Femur (tissue), 1 donor: ENCODE measurements at places on chromosomes 2 and 18.

- DNase-seq: no peak
Observed at GRCh38 chr2:224252631-224253030, 149.3 kb downstream of the FAM124B start.

DNA sequence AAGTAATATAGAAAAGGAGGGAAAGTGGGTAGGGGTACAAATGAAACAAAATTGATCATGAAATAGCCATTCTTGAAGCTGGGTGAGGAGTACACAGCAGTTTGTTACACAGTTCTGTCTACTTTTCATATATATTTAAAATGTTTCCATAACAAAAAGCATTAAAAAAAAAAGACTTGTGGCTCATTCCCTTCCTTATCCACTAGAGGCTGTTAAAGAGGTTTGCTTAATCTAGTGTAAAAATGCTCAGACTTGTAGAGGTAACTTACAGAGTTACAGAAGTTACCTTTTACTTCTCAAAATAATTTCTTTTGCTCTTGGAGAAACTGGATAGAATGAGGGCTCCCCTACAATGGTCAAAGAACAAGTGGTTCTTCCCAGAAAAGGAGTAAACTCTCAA lies 8.1 kb upstream of the WIPF1 start:
- DNase-seq: no peak

- DNase-seq: peak; percentile 81
Observed at GRCh38 chr18:36187193-36187825, at the start of gene MOCOS. Gene MOCOS, plus strand, starts transcription at chr18:36187497. Its CDS starts 43 bp downstream, at chr18:36187540.

DNA sequence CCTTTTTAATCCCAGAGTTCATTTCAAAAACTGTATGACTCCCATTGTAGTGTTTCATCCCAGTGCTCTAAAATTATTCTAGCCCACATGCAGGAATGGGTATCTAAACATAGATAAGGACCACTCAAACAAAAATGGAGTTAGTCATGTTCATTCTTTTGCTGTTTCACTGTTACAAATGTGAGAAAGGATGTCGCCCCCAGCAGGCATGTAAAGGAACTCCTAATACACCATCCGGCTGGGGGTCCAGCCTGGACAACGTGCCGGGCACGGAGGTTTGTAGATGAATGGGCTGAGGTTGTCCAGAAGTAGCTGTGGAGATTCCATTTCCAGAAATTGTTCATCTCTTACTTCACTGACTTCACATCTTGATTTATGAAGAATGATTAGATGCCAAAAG lies 101.9 kb upstream of the RAB12 start:
- DNase-seq: no peak

DNA sequence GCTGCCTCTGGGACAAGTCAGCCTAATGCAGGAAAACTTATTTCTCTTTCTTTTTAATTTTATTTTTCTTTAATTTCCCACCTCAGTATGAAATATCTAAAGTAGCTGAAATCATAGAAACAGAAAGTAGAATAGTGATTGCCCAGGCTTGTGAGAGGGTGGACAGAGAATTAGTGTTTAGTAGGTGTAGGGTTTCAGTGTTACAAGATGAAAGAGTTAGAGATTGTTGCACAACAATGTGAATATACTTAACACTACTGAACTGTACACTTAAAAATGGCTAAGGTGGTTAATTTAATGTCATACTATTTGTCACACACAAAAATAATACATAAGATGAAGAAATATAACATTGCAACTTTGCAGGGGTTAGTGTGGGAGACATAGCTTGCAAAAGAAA lies 80.8 kb downstream of the NAT8 start:
- DNase-seq: no peak

GRCh38 chr18:24831081-24831480 lies 370.6 kb downstream of the HRH4 start:
- no peak for DNase-seq

GRCh38 chr18:76356666-76357065 lies 138.4 kb downstream of the ZNF516 start:
- no peak for DNase-seq

DNA sequence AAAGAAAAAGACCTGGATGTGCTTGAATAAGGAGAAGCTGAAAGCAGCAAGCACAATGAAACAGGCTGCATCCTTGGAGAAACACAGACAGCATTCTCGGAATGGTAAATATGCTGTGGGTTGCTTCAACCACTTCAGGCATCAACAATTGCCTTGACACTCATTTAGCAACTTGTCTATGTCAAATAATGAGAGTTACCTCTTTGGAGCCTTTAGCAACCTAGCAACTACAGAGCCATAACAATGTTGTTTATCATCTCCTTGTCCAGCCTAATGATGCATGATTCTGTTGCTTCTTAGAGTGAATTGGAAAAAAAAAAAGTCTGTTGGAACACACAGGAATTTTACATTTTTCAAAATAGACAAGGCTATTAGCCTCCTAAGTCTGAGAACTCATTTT lies 410.6 kb downstream of the PIK3C3 start:
- no peak for DNase-seq

- DNase-seq: no peak
Observed at GRCh38 chr2:38708900-38709566, 42.1 kb downstream of the SRSF7 start.

DNA sequence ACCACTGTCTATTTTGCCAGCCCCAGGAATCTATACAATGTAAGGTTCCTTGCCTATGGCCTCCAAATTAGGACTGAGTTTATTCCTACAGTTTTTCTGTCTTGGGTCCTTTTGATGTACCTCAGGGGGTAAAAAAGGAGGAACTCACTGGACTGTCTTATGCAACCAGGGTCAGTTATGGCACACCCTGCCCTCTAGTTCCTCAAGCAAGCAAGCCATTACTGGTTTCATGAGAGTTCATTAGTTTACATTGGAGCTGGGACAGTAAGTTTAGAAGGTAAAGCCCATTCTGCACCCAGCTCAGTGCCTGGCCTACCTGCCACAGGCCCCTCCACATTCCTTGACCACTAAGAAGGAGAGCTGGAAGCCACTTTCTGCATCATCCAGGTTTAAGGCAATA lies 68.7 kb upstream of the WIPF1 start:
- no peak for DNase-seq

DNA sequence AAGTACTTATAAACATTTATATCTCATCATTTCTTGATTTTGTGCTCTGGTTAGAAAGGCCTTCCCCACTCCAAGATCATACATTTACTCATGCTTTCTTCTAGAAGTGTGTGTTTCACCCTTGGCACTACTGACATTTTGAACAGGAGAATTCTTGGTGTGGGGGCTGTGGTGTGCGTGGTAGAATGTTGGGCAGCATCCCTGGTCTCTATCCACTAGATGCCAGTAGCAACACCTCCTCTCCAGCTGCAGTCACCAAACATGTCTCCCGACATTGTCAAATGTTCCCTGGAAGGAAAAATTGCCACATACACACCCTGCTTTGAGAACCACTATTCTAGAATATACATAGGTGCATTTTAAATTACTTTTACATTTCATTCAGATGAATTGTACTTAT lies 8.7 kb upstream of the TGIF1 start:
- DNase-seq: no peak

DNA sequence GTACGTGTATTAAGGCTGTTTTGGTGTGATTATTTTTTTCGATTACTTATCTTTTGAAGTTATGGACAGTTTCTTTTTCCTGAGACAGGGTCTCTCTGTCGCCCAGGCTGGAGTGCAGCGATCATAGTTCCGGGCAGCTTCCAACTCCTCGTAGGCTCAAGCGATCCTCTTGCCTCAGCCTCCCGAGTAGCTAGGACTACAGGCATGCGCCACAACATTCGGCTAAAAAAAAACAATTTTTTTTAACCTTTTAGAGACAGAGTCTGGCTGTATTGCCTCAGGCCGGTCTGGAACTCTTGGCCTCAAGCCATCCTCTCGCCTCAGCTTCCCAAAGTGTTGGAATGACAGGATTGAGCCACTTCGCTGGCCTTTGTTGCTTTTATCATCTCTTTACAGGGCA lies 945 bp downstream of the HAT1 start:
- DNase-seq: peak; percentile 49

- DNase-seq: no peak
Observed at GRCh38 chr2:174035981-174036742, 71.0 kb upstream of the SP3 start.

DNA sequence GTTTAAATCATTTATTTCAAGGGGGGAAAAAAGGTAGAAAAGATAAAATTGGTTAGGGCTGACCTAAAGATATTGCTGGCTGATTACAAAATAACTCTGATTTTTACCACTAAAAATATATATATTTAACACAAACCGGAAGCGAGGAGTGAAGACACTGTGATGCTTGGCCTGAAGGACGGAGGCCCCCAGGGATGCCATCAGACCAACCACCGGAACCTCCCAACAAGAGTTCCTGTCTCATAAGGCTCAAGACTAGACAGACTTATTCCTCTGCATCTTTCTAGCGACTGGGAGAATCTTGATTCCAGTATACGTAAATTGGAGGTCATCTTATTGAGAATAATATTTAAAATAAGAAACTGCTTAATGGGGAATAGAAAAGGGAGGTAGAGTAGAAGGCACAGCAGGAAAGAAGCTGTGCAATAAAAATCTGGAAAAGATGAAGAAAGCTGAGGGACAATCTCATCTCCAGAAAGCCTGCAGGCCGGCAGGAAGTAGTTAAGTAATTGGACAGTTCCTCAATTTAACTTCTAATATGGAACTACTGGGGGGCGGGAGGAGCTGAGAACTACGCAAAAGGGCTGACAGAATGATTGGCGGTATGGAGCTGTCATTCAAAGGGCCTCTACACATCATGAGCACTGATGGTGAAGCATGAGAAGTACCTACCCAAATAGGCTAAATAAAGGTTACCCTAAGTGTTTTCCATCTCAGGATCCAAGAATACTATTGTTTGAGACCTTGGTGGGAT lies 91.1 kb downstream of the DTNB start:
- no peak for DNase-seq

- DNase-seq: peak; percentile 8
Observed at GRCh38 chr2:95271381-95271971, 2.8 kb upstream of the PROM2 start.

DNA sequence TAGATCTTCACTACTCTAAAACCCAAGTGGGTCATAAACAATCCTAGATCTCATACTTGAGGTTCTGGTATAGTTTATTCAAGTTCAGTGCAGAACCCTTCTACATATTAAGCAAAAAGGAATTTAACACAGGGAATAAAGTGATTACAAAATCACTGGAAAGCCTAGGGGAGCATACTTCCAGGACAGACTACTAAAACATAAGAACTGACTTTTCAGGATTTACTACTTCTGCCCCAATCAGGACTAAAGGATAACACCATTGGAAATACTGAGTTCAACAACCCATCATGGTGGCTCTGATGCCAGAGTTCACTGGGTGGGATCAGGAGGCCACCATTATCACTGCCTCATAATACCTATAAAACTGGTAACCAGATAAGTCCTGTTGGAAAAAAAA lies 123.6 kb downstream of the DNAH7 start:
- no peak for DNase-seq

GRCh38 chr18:31795747-31796146 lies 35.1 kb upstream of the SLC25A52 start:
- no peak for DNase-seq

GRCh38 chr2:8438996-8439395 lies 242.9 kb upstream of the ID2 start:
- DNase-seq: no peak

GRCh38 chr2:33448220-33448899 lies 28.1 kb upstream of the RASGRP3 start:
- no peak for DNase-seq

- DNase-seq: no peak
Observed at GRCh38 chr2:199257261-199258224, 200.2 kb downstream of the SATB2 start.

DNA sequence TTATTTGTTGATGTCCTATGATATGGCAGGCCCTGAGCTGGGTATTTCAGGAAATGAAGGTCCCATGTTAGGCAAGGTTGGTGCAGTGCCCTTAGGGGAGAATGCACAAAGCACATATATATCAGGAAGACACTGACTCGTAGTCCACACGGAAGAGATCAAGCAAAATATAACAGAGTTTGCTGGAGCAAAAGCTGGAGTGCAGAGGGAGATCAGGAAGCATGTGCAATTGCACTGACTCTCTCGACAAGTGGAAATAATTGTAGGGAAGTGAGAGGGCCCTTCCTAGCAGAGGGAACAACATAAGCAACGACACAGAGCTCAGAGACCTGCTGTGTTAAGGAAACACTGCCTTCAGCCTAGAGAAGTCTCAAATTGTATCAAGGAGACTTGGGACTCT lies 4.2 kb downstream of the ZNF385B start:
- no peak for DNase-seq

GRCh38 chr2:176165370-176166050 lies 8.4 kb downstream of the HOXD3 start:
- no peak for DNase-seq
